Right lung (tissue), 10 donors: ENCODE measurements at places on chromosomes 6 and 20.

GRCh38 chr6:35294308-35294945, 3.2 kb upstream of the DEF6 start:
- DNase-seq = no peak

- DNase-seq = no peak
Observed at GRCh38 chr20:37407019-37407566, 61.2 kb downstream of the SRC start.

DNA sequence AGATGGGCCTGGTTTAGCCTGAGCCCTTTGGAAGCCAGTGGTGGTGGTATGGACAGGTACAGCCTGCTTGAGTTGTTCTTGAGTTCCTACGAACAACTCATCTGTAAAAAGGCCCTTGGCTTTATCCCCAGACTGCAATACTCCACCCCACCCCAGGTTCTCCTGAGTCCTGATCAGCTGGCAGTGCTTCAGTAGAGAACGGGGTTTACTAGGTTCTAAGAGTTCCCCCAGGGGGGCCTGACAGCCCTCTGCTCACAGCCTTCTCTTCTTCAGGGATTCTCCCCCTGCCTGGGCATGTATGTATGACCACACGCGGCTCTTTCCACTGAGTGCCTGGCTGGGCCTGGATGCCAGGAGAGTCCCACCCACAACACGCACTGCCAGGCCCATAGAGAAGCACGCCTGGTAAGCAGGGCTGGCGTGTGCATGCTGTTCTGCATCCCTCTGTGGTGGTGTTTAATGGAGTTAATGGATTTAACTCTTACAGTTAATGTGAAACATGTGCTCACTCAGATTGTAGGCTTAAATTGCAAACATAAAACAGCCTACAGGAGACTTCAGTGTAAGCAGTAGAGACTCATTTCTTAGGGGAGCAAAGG, 44.3 kb upstream of the SLC4A11 start:
- DNase-seq = no peak

- DNase-seq = no peak
Observed at GRCh38 chr6:1271071-1271763, 40.7 kb upstream of the FOXQ1 start.

GRCh38 chr6:119985952-119986736, 636.6 kb upstream of the MAN1A1 start:
- DNase-seq = no peak

GRCh38 chr6:125195526-125195925, 42.0 kb downstream of the TPD52L1 start:
- DNase-seq = no peak
